ENCODE measurements at places on chromosomes 16 and 17.

GRCh38 chr17:78183916-78184315, 2.9 kb downstream of the TK1 start:
- DNase-seq: no peak

DNA sequence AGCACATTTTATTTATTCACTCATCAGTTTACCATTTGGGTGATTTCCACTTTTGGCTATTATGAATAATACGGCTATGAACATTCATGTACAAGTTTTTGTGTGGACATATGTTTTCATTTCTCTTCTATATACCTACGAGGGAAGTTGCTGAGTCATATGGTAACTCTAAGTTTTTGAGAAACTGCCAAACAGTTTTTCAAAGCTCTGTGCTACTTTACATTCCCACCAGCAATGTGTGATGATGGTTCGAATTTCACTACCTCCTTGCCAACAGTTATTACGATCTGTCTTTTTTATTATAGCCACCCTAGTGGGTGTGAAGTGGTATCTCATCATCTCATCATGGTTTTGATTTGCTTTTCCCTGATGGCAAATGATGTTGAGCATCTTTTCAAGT, 63.7 kb upstream of the MRTFB start:
- no peak for DNase-seq

- DNase-seq: no peak
Measured at GRCh38 chr17:82772026-82772425, 20.2 kb downstream of the TBCD start.

DNA sequence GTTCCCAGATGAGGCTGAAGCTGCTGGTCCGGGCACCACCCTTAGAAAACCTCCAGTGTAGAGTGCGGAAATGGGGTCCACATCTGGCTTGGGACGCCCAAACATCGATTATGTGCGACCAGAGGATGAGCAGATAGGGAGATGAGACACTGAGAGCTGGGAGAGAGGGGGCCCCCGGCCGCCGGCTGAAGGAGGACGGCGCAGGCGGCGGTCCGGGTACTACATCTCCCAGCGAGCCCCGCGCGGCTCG, 182 bp upstream of the SPECC1 start:
- DNase-seq: no peak

GRCh38 chr17:921161-921560, 58.4 kb downstream of the NXN start:
- no peak for DNase-seq

- no peak for DNase-seq
Measured at GRCh38 chr16:88883946-88884345, 17.5 kb upstream of the PABPN1L start.

DNA sequence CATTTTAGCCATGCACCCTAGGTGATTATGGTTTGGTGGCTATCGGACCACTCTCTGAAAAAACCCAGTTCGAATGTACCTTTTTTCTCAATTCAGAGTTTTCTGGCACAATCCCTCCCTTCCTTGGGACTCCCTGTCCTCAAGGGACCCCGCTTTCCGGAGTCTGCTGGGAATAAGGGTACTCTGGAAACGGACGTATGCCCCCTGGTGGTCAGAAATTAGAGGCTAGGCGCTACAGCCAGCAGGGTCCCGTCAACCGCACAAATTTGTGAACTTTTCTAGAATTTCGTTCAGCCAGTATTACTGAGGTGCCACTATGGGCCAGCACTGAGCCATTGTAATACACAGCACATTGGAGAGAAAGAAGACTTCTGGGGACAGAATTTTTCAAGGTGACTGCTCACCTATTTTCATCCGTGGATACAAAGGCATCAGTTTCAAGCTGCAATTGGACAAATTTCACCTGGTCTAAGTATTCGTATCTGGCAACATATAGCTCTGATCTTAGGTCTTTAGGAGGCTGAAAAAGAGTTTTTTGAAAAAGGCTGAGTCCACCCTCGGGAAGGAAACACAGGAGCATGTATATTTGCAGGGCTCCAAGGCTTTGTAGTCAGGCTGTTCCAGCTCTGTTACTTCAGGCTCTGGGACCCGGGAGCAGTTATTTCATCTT, 27.1 kb upstream of the CRYBA1 start:
- peak; percentile 40 for DNase-seq

GRCh38 chr17:35252651-35253050, 9.8 kb downstream of the SLFN5 start:
- no peak for DNase-seq

DNA sequence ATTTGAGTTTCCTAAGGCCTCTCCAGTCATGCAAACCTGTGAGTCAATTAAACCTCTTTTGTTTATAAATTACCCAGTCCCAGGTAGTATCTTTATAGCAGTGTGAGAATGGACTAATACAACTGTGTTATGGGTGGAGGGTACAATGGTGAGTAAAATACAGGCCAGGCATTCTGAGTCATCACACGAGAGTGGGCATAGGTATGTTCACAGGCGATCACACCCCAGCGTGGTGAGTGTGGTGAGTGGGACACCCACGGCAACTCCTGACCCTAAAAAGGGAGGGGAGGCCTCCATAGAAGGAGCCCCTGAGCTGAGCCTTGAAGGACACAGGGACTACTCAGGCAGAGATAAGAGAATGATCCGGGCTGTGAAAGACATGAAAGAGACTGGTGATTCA, 22.6 kb upstream of the MAPT start:
- no peak for DNase-seq

- no peak for DNase-seq
Measured at GRCh38 chr17:58488428-58488890, 251 bp upstream of the HSF5 start.

DNA sequence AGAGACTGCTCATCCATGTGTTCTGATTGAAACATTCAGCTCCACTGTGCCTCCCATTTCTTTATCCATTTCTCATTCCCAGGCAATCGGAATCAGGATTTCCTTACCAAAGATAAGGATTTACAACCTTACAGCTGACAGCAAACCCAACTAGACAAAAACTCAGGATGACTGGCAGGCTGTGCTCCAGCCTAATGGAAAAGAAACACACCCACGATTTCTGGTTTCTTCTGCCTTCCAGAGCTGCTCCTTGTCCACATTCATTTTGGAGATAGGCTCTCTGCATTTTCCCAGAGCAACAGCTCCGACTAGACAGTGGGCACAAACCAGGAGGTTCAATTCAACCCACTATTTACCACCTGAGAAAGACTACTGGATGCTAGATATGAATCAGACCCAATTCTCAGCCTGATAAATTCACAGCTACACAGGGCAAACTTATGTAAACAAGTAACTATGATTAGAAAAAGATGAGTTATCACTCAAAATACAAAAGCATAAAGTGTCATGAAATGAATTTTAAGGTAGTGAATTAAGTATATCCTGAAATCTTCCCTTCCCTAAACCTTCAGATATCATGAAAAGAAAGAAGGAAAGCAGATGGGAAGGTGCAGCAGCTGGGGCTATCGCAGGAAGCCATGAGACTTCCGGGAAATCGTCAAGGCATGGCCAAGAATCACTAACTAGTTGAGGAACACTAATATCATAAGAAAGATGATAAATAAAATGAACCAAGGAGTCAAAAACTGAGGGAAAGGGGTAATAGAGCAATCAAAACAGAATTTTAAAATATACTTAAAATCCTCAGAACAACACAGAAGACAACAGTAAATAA, 44.8 kb upstream of the CLEC18B start:
- no peak for DNase-seq

DNA sequence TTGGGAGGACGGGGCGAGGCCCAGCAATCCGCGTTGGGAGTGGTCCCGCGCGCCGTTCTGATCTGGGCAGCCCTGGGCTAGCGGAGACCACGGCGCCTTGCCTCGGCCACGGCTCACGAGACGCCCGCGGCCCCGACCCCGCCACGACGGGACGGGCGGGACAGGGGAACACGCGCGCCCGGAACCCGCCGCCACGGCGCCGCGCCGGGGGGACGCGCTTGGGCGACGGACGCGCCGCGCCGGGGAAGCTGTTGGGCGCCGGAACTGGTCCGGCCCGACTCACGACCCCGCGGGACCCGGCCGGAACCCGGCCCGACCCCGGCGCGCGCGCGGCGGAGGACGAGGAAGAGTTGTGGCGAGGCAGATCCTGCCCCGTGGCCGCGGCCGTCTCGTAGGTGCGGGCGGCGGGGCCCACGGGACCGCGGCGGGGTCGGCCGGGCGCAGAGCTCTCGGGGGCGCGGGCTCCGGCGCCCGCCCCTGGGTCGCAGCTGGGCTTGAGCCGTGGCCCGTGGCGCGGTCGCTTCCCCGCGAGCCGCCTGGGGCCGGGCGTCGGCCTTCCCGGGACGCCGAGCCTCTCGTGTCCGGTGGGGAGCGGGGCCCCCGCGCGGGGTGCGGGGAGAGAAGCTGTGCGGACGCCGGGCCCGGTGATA, at the start of gene ACSF3:
Gene ACSF3, plus strand, starts transcription at position 251 of the 650 bp plus-strand sequence. CDS start 6,830 bp downstream, outside the sequence.
- peak; percentile 41 for DNase-seq

DNA sequence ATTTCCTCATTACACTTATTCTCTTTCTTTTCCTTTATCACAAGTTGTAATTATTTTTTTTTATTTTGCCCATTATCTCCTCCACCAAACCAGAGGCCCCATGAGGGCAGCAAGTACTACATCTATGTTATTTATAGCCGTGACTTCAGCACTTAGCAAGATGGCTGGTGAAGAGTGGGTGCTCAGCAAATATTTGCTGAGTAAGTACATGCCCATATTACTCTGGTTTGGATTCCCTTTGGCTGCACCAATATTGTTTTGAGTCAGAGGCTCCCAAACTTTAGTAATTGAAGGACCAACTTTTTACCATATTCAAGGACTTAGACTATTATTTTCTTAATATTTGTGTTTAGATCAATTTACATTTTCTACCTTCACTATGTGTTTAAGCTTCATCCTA, 83.2 kb downstream of the HS3ST2 start:
- no peak for DNase-seq

GRCh38 chr16:23966597-23967394, 131.0 kb downstream of the PRKCB start:
- no peak for DNase-seq

DNA sequence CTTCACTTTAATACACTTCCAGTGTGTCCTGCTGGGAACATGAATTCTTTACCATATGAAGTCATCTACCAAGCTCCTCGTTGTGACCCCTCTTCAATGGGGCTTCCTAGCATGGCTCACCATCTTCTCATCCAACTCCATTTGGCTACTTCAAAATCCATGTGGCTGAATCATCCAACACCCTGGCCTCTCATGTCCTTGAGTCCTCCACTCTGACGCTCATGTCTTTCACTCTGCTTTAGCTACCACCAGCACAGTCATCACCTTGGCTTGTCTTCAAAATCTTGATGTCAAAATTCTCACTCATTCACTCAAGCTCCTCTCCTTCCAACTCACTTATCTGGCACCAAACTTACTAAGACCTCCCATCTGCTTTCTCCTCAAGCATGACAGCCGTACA, 35.8 kb downstream of the AMFR start:
- DNase-seq: no peak

DNA sequence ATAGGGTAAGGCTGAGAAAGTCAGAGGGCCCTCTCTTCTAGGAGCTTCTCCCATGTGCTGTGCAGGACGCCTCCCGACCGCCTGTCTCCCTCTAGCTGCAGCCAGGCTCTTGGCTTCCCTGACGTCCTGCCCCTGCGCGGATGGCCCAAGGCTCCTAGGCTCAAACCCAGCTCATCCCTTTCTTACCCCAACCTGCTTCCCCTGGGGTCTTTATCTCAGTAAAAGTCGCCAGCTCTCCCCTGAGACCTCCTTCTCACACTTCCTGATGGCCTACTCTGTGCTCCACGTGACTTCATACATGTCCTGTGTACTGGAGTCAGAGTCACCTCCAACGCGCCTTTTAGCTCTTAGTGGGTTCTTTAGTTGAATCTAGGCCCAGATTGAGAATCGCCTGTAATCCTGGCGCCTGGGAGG, 1.1 kb upstream of the ZNF747 start:
- DNase-seq: peak; percentile 54

DNA sequence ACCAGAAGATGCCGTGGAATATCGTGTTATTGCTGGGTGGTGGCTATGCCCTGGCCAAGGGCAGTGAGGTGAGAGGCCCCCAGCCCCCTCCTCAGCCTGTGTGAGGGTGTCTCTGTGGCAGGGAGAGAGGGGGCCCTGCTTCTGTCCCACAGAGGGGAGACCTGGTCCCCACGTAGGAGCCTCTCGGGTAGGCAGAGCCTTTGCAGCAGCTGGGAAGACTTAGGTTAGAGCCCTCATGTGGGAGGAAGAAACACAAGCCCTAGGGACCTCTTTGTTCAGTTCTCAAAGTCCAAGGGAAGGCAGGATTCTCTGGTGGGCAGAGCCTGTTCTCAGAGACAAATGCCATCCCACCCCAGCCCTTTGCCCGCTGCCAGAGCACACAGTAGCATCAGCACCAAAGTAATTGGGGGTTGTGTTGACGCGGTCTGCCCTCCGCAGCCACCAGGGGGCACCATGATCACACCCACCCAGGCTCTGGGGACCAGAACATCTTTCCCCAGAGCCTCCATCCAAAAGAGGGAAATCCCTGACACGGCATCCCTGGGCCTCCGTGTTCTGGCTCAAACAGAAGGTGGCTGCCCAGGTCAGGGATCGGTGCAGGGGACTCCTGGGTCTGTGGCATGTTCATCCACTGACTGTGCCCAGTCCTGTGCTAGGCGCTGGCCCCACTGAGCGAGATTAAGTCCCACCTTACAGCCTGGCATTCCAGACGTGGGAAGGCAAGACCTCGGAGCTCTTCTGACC, 11.5 kb upstream of the FOXN1 start:
- peak; percentile 47 for DNase-seq

GRCh38 chr16:19138601-19139000, 24.8 kb downstream of the ITPRIPL2 start:
- DNase-seq: no peak

DNA sequence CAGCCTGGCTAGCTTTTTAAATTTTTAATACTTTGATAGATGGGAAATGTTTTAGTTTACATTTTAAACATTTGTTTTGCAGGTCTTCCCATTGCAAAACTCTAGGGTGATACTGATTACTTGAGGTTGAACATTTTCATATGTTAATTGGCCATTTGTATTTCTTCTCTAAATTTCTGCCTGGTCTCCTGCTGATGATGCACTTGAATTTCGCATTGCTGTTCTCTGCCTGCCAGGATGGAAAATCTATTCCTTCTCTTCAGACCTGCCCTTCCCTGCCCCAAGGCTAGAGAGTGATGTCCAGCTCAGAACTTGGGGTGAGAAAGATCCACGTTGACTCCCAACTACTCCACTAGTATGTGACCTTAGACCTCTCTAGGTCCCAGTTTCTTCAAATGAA, 134.7 kb downstream of the PITPNC1 start:
- no peak for DNase-seq

DNA sequence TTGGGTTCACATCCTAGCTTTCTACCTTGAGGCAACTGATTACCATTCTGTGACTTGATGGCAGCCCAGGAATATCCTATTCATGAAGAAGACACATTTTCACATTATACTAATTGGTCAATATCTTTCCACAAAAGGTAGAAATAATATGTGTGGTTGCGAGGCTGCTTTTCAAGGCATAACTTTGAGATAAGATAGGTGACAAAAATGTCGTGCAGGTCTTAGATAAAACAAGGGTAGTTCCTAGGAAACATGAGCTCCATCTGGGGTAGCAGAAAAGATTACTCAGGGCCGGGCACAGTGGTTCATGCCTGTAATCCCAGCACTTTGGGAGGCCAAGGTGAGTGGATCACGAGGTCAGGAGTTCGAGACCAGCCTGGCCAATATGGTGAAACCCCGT, 22.3 kb upstream of the TEKT3 start:
- no peak for DNase-seq

Measured in stimulated activated CD4-positive, alpha-beta T cell treated with anti-CD3 and anti-CD28 coated beads, TNF-alpha, amount 100 ng/mL, for 1 hour (primary cell).